ENCODE measurements at places on chromosomes 12 and 14.

GRCh38 chr12:124259154-124260066, 35.5 kb upstream of the RFLNA start:
- no peak for DNase-seq

DNA sequence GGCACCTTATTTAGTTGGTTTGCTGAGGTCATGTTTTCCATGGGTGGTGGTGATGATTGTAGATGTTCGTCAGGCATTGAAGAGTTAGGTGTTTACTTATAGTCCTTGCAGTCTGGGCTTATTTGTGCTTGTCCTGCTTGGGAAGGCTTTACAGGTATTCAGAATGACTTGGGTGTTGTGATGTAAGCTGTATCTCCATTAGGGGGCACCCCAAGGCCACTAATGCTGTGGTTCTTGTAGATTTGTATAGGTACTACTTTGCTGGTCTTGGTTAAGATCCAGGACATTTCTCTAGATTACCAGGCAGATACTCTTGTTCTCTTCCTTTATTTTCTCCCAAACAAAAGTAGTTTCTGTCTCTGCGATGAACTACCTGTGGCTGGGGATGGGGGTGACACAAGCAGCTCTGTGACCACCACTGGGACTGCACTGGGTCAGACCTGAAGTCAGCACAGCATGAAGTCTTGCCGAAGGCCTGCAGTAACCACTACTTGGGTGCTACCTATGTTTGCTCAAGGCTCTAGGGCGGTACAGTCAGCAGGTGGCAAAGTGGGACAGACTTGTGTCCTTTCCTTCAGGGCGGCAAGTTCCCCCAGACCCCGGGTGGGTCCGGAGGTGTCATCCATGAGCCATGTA, 35.8 kb upstream of the FBXO33 start:
- peak; percentile 11 for DNase-seq

DNA sequence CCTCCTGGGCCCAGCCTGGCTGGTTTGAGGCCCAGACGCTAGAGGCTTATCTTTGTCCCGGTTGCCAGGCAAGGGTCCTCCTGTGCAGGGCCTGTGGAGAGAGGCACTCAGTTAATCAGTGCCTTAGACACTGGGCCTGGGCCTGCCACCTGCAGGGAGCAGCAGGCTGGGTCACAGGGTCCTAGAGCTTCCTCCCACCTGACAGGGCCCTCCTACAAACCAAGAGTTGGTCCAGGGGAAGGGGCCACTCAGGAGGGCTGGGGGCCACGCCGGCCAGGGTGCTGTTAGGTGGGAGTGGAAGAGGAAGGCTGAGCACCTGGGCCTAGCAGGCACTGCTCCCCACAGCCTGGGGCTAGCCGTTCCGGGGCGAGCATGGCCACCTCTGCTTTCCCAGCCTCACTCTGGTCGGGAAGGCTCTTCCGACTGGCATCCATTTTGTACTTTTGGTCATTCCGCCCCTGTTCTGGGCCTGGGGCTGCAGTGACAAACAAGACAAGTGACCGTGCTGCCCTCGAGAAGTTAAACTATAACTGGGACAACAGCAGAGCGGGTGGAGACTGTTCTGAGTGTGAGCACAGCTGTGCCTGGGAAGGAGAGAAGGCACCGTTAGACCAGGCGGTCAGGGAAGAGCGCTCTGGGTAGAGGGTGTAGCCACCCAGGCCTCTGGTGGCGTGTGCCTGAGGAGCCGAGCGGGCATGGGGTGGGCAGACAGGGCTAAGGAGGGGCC, 27.2 kb downstream of the FBRSL1 start:
- DNase-seq, result no peak

DNA sequence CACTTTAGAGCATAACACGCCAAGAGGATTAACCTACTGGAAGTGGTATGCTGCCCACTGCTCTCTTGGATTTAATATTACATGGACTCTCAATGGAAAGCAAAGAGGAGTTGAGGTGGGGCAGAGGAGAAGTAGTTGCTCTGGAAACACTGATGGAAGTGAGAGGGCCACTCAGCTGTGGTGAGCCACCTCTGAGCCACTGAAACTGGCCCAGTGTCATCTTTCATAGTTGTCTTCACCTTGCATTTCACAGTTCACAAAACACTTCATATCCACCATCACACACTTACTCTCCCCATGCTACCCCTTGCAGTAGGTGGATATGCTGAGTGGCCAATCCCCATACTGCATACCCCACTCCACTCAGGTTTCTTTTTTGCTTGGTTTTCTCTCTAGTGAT, 12.2 kb upstream of the PCED1B start:
- no peak for DNase-seq

DNA sequence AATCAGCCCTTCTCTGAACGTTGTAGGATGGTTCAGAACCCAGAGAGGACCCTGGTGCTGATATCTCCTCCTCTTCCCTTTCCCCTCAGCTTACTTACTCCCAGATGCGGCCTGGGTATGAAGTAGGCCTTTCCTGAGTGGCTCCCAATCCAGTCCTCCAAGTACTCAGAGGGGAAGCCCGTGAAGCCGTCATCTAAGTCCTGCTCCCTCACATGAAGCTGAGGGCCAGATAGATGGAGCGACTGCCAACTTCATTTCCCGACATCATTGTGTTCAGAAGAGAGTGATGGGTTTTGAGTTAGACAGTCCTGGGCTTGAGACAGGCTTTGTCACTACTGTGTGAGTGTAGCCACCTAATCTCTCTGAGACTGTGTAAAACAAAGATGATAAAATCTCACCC, 2.7 kb downstream of the APOLD1 start:
- no peak for DNase-seq

DNA sequence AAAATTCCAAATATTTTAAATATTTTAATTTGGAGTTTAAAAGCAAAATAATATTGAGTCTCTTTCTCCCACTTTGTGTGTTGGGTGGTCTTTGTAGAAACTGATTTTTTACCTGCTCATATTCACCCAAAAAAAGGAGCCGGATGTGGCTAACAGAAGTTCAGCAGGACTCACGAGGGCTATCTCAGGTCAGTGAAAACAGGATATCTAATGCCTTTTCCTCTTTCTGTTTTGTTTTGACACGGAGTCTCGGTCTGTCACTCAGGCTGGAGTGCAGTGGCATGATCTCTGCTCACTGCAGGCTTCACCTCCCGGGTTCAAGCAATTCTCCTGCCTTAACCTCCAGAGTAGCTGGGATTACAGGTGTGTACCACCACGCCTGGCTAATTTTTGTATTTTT, 30.8 kb downstream of the COA8 start:
- DNase-seq, result no peak

DNA sequence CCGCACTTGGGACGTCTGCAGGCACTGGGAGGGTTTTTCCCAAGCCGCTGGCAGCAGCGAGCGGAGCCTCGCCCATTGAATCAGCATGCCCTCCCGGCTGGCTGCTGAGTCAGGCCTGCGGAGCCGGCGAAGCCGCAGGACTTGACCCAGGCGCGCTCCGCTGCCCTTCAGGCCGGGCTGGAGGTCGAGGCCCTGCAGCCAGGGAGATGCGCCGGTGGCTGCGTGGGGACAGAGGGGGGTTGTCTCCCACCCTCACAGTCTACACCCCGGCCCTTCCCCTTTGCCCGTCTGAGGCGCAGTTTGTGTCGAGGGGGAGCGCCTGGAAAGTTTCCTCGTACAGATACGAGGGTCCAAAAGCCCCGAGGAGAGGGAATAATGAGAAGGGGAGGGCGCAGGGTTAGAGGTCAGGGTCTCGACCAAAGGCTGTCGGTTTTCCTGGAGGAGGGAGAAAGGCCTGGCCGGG, 759 bp upstream of the KLC1 start:
- DNase-seq, result peak; percentile 30

DNA sequence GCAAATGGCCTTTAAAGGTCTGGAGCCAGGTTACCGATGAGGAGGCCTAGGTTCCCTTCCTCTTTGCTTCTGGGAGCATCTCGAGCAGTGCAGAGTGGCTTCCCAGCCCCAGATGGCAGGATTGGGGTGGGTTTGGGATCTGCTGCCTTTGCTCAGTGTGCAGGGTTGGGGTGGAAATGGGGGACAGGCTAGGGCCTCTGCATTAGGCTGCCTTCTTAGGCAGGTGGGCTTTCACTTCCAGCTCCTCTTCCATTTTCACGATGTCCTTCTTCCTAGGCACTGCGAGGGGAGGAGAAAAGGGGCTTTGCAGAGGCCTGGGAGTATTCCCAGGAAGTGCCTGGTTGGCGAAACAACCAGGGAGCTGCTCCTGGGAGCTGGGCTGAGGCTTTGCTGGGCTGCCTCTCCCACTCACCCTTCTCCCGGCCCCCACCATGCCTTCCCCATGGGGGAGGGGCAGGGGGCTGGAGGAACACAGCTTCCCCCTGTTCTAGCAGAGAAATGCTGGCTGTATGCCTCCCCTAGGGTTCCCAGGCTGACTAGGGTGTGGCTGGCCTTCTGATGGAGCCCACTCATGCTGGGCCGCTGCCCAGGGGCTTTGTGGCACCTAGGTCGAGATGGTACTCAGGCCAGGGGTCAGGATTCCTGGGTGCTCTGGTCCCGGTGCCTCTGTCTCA, 2.4 kb downstream of the NR4A1 start:
- DNase-seq, result no peak

GRCh38 chr12:92124689-92125029, 21.0 kb downstream of the BTG1 start:
- DNase-seq, result no peak

DNA sequence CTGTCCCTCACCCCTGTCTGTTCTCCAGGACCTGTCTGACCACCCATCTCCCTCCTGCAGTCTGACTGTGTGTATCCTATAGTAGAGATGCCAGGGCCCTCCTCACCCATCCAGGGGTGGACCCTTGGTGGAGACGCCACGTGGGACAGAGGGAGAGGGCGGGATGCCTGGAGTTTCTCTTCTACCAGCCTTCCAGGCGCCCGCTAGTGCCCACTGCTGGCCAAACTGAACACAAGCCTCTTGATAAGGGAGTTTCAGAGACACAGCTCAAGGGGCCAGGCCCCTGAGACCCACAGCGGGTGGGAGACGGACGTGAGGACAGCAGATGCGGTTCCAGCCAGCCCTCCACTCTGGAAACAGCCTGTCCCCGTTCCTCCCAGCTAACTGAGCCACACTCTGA, 147.3 kb downstream of the RBM19 start:
- DNase-seq, result no peak

DNA sequence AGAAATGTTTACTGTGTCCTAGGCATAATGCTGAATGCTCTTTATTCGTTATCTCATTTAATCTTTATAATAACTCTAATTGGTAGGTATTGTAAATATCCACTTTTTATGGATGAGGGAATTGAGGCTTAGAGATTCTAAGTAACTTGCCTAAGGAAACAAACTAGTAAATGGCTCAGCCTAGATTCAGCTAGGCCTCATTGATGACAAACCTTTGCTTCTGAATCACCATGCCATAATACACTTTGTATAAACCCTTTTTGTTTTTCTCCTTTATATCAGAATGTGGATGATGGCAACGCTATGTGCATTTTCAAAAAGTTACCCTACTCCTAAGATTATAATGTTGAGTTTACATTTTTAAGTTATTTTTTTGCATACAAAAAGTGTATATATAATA, 34.0 kb downstream of the MNAT1 start:
- no peak for DNase-seq

DNA sequence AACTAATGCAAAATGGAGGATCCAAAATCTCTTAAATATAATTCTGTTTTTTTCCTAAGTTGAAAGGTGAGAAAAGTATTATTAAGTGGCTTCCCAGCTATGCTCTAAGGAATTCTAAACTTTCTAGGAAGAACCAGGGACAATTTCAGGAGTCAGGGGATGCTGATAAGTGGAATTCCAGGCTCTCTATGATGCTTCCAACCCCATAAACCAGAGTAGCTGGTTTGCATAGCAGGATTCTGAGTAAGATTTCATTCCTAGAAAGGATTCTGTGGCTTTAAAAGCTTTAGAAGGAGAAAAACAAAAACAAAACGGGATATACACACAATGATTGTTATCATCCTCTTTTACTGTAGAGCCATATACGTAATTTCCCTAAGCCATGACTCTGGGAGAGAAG, 93.9 kb downstream of the SLC16A7 start:
- no peak for DNase-seq

DNA sequence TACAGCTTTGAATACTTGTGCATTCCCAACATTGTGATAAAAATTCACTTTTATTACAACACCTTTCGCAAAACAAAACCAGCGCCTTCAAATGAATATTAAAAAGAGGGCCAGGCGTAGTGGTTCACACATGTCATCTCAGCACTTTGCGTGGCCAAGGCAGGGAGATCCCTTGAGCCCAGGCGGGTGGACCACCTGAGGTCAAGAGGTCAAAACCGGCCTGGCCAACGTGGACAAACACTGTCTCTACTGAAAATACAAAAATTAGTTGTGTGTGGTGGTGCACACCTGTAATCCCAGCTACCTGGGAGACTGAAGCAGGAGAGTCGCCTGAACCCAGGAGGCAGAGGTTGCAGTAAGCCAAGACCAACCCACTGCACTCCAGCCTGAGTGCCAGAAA, 42.8 kb downstream of the HNRNPC start:
- DNase-seq, result no peak

- no peak for DNase-seq
Observed at GRCh38 chr12:78062786-78063185, 232.1 kb downstream of the NAV3 start.

- DNase-seq, result no peak
Observed at GRCh38 chr12:72448805-72449204, 176.6 kb downstream of the TRHDE start.

- no peak for DNase-seq
Observed at GRCh38 chr14:42490536-42490935, 883.9 kb downstream of the LRFN5 start.
